ENCODE measurements at places on chromosomes 4 and X. TPM values are rescaled to one million over a fixed set of nuclear protein-coding genes. Genes with fewer than 3 reads are reported as not detected.

DNA sequence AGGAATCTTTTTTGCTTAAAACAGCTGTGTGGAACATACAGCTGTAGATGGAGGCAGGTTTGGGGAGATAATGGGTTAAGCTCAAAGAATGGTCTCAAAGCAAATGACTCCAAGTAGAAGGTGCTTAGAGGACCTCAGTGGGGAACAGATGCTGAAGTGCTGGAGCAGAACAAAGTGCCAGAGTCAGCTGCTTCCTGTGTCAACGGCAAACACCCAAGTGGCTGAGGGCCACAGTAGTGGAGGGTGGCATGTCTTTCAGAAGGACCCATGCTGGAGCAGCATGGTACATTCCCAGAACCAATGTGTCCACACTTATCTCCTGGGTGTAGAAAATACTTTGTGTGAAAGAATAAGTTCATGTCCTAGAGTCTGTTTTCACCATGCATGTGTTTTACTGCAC is 197.5 kb downstream of the CCNG2 start:
- no peaks in the 10 kb centered on the region for H3K4me1 ChIP-seq
- H3K27ac ChIP-seq: no peak overlapping the region
- no peaks in the 10 kb centered on the region for H3K36me3 ChIP-seq
- no peaks in the 10 kb centered on the region for H3K27me3 ChIP-seq

- no peak overlapping the region for H3K4me3 ChIP-seq
- H3K36me3 ChIP-seq: peaks cover 2% of the 10 kb centered on the region
- no peak overlapping the region for H3K27ac ChIP-seq
- H3K4me1 ChIP-seq: no peaks in the 10 kb centered on the region
Measured at GRCh38 chr4:156915221-156915620, 56.4 kb downstream of the PDGFC start.

DNA sequence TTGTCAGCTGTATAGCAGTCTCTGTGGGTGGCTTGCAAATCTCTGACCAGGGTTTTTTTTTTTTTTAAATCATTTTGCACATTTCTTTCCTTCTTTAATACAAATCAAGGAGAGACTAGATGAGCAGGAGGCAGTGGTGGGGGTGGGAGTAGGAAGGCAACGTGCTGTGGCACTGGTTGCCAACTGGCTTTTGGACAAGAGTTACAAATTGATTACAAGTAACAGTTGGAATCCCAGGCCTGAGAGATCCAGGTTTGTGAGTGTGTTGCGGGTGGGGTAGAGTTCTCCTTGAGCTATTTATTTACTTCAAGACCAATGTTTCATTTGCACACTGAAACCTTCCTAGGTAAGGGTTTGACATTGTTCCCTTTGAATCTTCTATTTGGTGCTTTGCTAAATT is 325.3 kb downstream of the AFF2 start:
- H3K27ac ChIP-seq: no peak overlapping the region
- H3K27me3 ChIP-seq: no peaks in the 10 kb centered on the region
- H3K4me1 ChIP-seq: no peaks in the 10 kb centered on the region
- DNase-seq: no peak

DNA sequence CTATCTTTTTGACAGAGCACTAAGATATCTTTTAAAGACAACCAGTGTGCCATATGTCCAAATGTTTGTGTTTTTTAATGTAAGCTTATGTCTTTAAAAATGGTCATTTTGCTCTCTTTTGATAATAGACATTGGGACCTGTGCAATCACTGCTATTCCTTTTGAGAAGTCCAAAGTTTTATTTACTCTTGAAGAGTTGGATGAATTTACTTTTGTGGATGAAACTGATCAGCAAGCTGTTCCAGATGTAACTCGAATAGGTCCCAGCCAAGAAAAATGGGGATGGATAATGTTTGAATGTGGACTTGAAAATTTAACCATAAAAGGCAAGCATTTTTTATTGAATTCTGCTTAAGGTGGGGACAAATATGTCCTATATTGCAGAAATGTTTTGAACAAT is 97.2 kb downstream of the BLTP1 start:
- H3K27me3 ChIP-seq: no peaks in the 10 kb centered on the region
- H3K4me1 ChIP-seq: no peaks in the 10 kb centered on the region
- DNase-seq: no peak
- no peak overlapping the region for H3K27ac ChIP-seq
- H3K36me3 ChIP-seq: peaks cover 32% of the 10 kb centered on the region

GRCh38 chrX:63581398-63581797 is 203.6 kb downstream of the ARHGEF9 start:
- no peak overlapping the region for H3K4me3 ChIP-seq
- peaks cover 4% of the 10 kb centered on the region for H3K27me3 ChIP-seq
- H3K27ac ChIP-seq: no peak overlapping the region
- no peak for DNase-seq

GRCh38 chrX:83508526-83509253 is 600 bp downstream of the POU3F4 start:
- peak overlapping the region; percentile 78 for H3K27ac ChIP-seq
- peaks cover 93% of the 10 kb centered on the region for H3K27me3 ChIP-seq
- H3K4me1 ChIP-seq: peaks cover 38% of the 10 kb centered on the region
- H3K4me3 ChIP-seq: peak overlapping the region; percentile 92

DNA sequence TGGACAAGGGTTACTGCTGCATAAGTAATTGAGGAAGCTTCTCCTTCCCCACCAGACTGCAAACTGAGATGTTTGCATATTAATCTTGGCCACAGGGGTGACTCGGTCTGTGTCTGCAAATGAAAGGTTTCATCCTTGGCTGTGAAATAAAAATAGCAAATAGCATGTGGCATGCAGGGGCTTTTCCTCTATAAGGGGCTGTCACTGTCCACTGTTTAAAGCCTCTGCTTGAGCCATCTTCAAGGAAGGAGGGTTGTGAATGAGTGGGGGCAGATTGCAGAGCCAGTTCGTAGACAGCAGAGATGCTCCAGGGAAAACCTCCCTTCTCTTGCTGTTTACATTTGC is 33.3 kb downstream of the TMSB4X start:
- peaks cover 11% of the 10 kb centered on the region for H3K4me1 ChIP-seq
- no peak overlapping the region for H3K4me3 ChIP-seq
- H3K36me3 ChIP-seq: no peaks in the 10 kb centered on the region
- no peak for DNase-seq
- no peaks in the 10 kb centered on the region for H3K27me3 ChIP-seq
- no peak overlapping the region for H3K27ac ChIP-seq

- no peaks in the 10 kb centered on the region for H3K36me3 ChIP-seq
- H3K4me3 ChIP-seq: no peak overlapping the region
- H3K27ac ChIP-seq: no peak overlapping the region
- no peaks in the 10 kb centered on the region for H3K27me3 ChIP-seq
Measured at GRCh38 chr4:79030973-79031372, 91.7 kb upstream of the PAQR3 start.

DNA sequence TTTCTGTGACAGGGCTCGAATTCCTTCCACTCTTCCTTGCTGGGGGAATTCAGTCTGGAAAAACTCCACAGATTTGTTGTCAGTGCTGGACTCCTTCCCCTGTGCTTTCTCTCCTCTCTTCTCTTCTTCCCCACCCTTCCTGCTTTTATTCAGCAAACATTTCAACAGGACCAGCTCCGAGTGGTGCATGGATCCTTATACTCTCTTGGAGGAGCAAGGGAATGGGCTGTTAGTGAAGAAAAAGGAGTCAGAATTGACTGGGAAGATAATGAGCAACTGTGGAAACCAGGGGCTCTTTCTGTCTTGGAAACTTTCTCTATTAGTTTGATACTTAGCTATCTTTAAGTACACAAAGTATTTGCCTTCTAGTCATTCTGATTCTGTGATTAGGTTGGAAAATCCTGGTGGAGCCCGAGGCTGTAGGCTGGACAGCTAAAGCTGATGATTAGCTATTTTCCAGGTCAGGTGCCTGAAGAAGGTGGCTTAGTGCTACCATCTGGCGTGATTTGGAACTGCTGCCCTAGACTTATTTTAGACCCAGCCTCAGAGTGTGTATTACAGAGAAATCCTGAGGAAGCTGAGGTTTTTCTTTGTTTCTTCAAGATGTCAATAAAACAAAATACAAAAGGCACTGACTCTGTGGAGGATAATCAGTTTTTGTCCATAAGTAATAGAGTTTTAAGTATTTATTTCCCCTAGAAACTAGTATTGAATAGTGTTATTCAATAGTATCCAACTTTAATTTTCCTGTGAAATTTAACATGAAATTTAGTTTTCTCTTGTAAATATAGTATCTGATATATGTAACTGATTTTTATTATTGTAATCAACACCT is 38.4 kb downstream of the NAP1L5 start:
- no peaks in the 10 kb centered on the region for H3K27me3 ChIP-seq
- H3K27ac ChIP-seq: no peak overlapping the region
- peaks cover 9% of the 10 kb centered on the region for H3K36me3 ChIP-seq
- no peak overlapping the region for H3K4me3 ChIP-seq
- no peak for DNase-seq

Gene EFNB1
- 32.9 TPM for total RNA-seq

Gene TEX13A
- total RNA-seq: not detected

All from neural crest cell (in vitro differentiated cells).